ENCODE measurements at places on chromosomes 2 and 18.

DNA sequence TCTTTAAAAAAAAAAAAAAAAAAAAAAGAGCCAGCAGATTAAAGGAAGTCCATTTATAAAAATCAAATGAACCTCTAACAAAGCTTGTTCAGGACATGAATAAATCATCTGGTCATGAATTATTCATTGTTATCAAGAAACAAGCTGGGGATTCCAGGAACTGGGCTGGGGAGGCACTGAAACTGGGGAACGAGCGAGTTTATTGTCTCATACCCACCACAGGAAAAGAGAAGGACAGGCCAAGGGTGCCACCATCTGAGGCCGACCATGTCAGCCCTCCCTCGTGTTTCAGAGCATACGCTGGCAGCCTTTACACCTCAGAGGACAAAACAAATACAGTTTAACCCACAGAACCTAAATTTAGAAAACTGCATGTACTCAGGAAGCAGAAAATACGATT lies 164.2 kb downstream of the VWC2L start:
- DNase-seq: peak; percentile 29

- no peak for DNase-seq
These were observed 5.8 kb downstream of the IL37 start for GRCh38 chr2:112916625-112917247.

GRCh38 chr2:191626497-191627151 lies 51.3 kb upstream of the NABP1 start:
- DNase-seq: no peak

- DNase-seq: peak; percentile 55
These were observed 6.7 kb downstream of the COA5 start for GRCh38 chr2:98601532-98602132.

- no peak for DNase-seq
These were observed 145.2 kb upstream of the MMADHC start for GRCh38 chr2:149732730-149733290.

- no peak for DNase-seq
These were observed 26.9 kb downstream of the DNAH7 start for GRCh38 chr2:196041786-196042185.

GRCh38 chr2:75022516-75022915 lies 64.1 kb downstream of the POLE4 start:
- no peak for DNase-seq

DNA sequence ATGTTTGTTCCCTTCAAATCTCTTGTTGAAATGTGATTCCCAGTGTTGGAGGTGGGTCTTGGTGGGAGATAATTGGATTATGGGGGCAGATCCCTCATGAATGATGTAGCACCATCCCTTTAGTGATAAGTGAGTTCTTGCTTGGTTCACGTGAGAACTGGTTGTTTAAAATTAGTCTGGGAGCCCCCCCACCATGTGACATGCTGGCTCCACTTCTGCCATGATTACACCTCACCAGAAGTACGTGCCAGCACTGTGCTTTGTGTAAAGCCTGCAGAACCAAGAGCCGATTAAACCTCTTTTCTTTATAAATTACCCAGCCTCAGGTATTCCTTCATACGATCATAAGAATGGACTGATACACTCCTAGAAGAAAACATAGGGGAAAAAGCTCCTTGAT lies 10.1 kb downstream of the ABI2 start:
- DNase-seq: no peak

DNA sequence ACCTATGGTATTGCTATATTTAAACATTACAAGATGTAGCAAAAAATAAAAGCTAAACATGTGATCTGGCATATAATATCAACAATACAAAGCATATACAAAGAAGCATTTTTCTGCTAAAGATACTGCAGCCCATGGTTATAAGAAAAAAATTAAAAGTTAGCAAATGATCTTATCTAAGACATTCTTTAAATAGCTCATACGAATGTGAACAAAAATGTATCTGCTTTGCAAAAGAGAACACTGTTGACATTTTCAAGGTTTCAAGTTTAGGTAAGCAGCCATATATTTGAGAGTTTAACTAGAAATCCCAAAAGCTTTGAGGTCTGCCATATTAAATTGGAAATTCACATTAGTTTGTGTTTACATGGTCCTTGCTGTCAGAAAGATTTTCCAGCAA lies 301.0 kb upstream of the SLC39A10 start:
- no peak for DNase-seq

GRCh38 chr2:108941767-108942166 lies 47.3 kb downstream of the EDAR start:
- DNase-seq: no peak

DNA sequence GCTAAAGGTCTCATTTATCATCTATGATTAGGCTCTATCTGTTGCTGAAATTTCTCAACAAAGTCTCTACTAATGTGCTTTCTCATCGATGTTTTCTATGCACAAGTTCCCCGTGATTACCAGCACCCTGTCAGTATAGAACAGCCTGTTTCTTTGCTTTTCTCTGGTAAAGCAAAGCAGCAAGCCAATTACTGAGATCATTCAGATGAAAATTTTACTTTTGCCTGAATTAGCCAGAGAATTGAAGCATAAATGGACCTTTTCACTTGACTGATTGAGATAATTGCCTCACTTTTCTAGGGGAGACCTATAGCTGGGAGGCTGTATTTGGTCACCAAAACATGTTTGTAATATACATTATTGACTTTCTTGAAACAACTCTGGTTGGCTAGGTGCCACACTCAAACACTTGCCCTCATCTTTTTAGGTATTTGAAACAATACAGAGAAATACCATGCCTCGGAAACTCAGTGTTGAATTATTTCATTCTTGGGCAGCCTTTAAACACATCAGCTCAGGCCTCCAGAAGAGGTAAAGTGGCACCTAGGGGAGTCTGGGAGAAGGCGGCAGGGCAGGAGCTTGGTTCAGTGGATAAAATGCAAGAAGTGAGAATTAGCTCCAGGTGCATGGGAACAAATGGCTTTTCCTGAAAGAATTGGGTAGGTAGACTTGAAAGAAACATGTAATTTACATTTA lies 96.2 kb downstream of the GALNT3 start:
- no peak for DNase-seq

DNA sequence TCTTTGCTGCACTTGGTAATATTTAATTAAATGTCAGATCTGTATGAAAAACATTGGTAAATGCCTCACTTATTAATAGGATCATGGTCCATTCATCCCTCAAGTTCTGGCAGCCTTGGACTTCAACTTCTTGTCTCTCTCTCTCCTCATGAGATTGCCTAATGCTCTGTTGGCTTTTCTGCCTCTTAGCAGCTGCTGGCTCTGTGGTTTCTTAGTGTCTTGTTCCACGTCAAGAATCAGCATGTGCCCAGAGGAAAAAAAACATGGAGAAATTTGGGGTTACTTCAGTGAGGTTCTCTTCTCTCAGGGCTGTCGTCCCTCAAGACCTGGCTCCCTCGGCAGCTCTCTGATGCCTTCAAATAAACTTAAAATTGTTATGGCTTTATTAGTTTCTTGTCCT lies 75.4 kb downstream of the TAF4B start:
- no peak for DNase-seq

DNA sequence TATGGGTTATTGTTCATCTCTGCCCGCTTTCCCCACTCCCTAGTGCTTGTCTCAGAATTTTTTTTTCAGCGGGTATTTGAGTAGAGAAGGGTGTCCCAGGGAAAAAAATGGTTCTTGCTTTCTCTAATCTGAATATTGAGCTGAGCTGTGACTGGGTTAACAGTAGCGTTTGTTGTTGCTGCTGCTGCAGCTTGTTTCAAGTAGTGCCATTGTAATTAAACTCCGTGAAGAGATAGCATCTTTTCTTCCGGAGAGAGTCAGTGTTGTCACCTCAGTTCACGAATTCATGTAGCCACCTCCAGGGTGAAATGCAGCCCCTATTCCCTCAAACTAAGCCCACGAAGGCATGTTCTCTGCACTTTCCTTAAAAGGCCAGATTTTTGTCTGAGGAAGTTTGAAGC lies 1.5 kb upstream of the AAK1 start:
- DNase-seq: peak; percentile 42

GRCh38 chr2:240244543-240244942 lies 104.1 kb upstream of the OTOS start:
- no peak for DNase-seq

- DNase-seq: no peak
These were observed 17.4 kb downstream of the ZNF532 start for GRCh38 chr18:58882044-58882443.

- DNase-seq: no peak
These were observed 308.4 kb upstream of the THUMPD2 start for GRCh38 chr2:40087434-40087833.

Data from KBM-7 (cell line).